ENCODE measurements at places on chromosomes 7 and 10.

- no peak for DNase-seq
Observed at GRCh38 chr7:115005953-115006352, 84.1 kb downstream of the MDFIC start.

DNA sequence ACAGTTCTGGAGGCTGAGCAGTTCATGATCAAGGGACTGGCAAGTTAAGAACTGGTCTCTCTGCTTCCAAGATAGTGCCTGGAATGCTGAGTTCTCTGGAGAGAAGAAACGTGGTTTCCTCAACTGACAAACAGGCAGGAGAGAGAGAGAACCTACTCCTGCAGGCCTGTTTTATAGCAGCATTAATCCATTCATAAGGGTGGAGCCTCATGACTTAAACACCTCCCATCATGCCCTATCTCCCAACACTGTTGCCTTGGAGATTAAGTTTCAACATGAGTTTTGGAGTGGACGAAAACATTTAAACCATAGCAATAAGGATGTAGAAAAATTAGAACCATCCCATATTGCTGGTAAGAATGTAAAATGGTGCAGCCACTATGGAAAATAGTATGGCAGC is 32.3 kb upstream of the IMMP2L start:
- no peak for DNase-seq

DNA sequence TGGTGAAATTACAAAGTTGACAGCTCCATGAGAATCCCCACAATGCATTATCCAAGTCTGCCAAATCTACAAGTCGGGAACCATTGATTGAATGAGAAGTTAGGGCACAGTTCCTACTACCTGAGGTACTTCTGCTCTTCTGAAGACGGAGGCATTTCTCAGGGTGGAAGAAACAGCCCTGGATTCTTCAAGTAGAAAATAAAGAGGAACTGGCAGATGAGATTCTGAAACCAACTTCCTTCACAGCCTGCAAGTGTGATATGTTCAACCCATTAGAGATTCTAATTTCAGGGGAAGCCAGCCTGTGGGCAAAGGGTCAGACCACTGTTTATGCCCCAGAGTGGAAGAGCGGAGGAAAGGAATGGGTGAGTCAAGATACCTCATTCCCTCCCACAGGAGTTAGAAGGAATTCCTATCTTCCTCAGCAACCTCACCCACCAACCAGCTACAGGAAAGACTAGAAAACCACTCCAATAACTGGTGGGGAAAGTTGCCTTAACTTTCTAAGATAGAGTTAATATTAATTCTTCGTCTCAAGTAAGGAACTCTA is 50.5 kb upstream of the BMPER start:
- no peak for DNase-seq

DNA sequence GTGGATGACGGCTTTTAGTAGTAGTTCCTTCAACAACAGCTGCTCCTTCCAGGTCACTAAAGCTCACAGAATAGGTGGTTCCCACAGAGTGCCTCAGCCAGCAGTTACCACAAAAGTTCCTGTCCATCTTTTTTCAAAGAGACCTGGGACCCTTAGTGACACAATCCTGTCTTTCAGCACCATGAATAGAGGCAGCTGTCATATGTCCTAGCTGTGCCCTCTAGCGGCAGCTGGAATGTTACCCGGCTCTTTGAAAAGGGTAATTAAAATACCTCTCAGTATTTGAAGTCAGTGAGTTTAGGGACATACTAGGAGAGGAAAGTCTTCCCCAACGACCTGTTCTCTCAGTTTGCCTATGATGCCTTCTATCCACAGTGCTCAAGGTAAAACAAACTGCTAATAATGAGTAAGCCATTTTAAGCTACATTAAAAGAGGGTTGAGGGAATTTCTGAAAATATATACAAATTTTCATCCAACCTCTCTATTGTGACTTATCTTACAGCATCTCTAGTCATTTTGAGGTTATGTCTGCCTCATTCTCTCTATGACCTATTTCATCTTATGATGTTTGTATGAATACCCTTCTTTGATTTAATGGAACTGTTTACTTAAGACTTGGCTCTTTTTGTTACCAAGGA is 290.8 kb downstream of the NXPH1 start:
- DNase-seq, result peak; percentile 50

DNA sequence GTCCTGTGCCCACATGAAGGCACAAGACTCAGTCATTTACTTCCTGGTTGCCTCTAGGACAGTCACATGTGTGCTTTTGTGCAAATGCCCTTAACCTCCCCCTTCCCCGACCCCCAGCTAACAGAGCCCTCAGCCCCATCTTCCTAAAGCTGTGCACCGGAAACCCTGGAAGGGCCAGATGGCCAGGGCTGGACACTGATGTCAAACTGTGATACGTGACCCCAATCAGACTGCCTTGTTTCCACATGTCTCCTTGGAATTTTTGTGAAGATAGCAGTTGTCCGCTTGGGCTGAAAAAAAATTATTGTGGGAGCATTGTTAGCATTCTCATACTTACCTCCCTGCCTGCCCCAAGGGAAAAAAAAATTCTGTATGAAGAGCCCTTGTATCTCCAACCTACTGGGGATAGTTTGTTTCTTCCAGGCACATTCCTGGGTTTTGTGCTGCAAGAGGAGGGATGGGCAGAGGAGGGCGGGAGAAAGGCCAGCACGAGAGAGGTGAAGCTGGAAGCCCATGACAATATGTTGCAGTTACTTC is 17.0 kb upstream of the ADAM12 start:
- no peak for DNase-seq

GRCh38 chr7:79217468-79217867 is 236.0 kb downstream of the MAGI2 start:
- DNase-seq, result no peak

DNA sequence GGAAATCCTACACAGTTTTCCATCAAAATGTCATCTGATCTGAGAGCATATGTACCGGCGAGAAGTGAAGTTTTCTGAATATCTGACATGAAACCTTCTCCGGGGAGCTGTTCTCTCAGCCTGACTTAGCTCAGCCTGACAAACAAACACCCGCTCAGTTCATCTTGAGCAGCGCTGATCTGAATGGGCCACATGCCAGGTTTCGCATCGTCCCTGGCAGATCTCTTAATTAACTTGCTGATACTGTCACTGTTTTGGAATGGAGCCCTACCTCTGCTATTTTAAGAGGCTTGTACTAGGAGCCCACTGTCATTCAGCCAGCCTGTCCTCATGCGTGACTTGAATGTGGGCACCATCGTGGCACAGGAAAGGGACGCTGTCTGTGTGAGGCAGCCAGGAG is 109.2 kb downstream of the STRA8 start:
- DNase-seq, result no peak

- DNase-seq, result no peak
Observed at GRCh38 chr10:33509231-33509831, 174.9 kb upstream of the NRP1 start.

- DNase-seq, result no peak
Observed at GRCh38 chr7:79949778-79950177, 184.9 kb upstream of the GNAI1 start.

DNA sequence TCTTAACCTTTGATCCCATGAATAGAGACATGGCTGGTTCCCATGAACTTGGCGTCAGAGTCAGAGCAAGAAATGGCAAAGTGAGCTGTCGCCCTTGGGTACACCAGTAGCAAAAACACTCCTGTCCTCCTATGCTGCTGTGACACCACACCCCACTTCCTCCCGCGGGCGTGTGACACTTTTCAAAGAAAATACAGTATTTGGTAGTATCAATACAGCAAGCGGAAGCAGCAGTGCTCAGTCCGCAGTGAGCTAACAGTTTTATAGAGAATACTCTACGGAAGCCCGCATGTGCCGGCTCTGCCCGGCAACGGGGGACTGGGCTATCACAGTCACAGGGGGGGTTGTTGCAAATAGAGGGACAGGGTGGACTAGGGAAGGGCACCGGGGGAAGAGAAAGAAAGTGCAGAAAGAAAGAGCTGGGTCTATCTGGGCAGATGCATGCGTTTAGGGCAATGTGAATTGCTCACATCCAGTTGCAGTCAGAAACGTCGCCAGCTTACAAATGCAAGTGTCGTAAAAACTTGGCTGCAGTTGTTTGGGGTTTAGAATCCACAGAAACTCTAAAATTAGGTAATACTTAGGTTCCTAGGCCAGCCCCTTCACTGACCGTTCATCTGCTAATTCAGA is 49.8 kb downstream of the PRKCQ start:
- no peak for DNase-seq

Measured in DND-41 (cell line).